GM04504 (cell line): ENCODE measurements at places on chromosomes 1 and 21.

DNA sequence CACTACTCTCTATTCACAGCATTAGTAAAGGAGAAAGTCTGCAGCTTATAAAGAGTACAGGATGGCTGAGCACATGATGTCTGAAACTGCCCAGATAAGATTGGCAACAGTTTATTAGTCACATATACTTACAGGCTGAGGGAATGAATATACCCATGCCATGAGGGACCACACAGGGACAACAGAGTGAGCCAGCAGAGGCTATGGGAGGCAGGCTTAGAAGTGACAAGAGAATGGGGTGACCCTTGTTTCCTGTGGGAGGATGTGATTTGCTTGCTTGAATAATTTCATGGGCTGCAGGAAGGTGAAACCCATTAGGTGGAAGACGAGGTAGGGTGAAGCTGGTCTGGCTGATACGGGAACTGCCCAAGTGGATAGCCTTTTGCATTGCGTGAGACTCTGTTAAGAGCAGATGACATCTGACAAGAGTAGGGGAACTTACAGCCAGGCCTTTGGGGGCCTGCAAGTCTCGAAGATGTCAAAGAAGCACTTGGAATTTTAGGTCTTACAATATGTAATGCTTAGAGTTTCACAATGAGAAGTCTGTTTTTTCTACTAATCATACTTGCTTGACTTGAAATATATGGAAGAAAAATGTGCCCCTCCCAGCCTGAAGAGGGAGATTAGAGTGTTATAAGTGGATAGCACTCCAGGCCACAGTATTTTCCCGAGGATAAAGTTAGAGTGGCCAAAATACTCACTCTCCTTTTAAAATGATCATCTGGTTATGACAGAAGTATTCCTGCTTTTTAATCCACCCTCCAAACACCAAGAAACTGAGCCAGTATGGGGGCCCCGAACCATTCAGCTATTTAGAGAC lies 34.6 kb upstream of the TNFSF4 start:
- DNase-seq: no peak

DNA sequence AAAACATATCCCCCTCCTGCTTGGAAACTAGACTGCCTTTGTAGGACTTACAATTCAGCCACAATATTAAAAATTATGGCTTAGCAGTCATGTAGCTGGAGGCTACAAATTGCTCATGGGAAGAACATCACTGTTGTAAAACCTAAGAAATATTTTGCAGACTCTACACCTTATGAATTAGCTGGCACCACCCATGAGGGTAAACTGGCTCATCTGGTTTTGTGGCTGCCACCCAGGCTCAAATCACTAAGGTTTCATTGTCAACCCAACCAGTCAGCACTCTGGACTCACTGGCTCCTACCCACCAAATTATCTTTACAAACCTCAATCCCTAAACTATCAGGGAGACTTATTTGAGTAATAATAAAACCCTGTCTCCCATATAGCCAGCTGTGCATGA lies 100.7 kb upstream of the OLFM3 start:
- no peak for DNase-seq

DNA sequence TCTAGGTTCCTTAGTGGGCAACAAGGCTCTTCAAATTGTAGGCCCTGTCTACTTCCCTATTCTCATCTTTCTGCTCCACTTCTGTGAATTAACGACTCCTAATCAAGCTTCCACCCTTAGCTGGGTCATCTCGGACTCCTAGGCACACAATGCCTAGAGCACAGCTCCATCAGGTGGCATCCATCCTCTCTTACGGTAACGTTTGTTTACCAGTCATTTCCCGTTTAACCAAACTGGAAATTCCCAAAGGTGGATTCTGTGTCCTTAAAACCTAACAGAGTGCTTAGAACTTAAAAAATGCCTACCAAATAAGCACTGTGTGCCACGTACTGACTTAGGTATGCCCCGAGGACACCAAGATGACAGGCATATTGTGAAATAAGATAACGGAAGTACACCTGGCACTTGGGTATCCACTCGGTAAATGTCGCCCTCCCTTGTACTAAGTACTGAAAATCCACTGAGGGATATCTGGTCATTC lies 1.5 kb downstream of the PARP1 start:
- DNase-seq: no peak

DNA sequence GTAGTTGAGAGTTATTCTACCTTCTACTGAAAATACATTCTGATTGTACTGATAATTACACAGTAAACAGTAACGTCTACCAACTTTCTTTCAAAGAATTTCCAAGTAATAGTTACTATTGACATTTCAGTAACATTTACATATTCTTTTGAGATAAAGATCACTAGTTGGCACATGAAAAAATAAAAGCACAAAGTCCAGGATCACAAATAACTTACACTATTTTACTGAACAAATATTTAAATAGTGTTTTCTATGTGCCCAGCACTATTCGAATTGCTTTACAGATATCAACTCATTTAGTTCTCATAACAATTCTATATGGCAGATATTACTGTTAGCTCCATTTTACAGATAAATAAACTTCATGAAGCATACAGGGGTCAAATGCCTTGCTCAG lies 126.4 kb downstream of the TTLL7 start:
- no peak for DNase-seq
